Activated CD4-positive, alpha-beta T cell treated with anti-CD3 and anti-CD28 coated beads, Interleukin-2, amount 10 ng/mL, durations not matched to agents 7 days and 5 days (primary cell): ENCODE measurements at places on chromosomes 7 and 10. TPM values are rescaled to one million over a fixed set of nuclear protein-coding genes. Genes with fewer than 3 reads are reported as not detected.

GRCh38 chr7:54956865-54957264 lies 62.0 kb upstream of the EGFR start:
- no peak for DNase-seq

GRCh38 chr10:59601985-59602384 lies 107.7 kb downstream of the SLC16A9 start:
- DNase-seq: no peak

DNA sequence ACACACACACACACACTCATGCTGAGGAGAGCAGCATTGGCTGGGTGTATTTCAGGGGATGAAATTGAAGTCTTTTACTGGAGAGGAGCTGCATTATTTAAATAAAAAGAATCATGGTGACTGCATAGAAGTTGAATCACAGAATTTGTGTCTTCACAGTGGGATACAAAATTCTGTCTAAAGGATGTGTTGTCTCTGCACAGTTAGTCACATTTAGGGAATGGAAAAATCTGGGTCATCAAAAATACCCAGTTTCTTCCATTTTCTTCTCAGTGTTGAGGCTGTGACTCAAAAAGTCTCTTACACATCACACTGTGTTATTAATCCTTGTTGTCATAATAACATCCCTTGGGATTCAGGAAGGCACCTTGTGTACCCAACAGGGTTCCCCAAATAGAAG lies 10.9 kb downstream of the PAPSS2 start:
- no peak for DNase-seq

- no peak for DNase-seq
Measured at GRCh38 chr10:59240582-59241183, 64.2 kb downstream of the PHYHIPL start.

- peak; percentile 41 for DNase-seq
Measured at GRCh38 chr10:110425684-110426293, 71.9 kb upstream of the DUSP5 start.

GRCh38 chr7:32378988-32379387 lies 111.2 kb downstream of the LSM5 start:
- DNase-seq: no peak

- no peak for DNase-seq
Measured at GRCh38 chr10:74145133-74145532, 5.5 kb downstream of the AP3M1 start.

- DNase-seq: no peak
Measured at GRCh38 chr10:13673156-13673555, 86.4 kb downstream of the PRPF18 start.

DNA sequence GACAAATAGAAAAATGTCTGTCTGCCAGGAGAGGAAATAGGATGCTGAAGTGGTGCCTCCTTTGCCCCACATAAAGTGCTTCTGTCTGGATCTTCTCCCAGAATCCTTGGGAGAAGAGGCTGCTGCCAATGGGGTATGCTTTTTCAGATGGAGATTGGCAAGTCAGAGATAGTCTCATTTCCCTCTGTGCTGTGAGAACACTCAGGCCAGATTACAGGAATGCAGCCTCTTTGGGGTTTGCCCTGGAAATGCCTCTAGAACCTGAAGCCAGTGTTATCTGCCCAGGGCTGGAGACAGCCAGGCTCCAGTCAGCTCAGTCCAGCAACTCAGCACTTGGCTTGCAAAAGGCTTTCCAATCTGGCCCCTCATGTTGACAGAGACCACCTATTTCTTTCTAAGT lies 119.1 kb upstream of the PHYHIPL start:
- no peak for DNase-seq

- peak; percentile 29 for DNase-seq
Measured at GRCh38 chr10:27319752-27320431, 79.3 kb upstream of the ACBD5 start.

GRCh38 chr10:124677293-124677699 lies 66.9 kb downstream of the FAM53B start:
- DNase-seq: no peak

DNA sequence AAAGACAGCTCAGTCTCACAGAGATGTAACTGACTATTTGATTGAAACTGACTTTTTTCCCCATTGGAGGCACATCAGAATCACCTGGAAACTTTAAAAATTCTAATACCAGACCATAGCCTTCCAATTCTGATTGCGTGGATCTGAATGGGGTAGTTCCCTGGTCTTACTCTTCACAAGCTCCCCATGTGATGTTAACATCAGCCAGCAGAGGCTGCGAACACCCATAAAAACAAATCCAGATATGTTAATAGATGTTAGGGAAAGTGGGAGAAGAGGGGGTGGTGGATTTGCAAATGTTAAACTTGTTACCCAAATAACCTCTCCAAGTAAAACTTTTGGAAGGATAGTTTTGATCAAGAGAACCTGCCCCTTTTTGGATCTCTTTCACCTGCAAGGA lies 1133.4 kb downstream of the CNTNAP2 start:
- no peak for DNase-seq

DNA sequence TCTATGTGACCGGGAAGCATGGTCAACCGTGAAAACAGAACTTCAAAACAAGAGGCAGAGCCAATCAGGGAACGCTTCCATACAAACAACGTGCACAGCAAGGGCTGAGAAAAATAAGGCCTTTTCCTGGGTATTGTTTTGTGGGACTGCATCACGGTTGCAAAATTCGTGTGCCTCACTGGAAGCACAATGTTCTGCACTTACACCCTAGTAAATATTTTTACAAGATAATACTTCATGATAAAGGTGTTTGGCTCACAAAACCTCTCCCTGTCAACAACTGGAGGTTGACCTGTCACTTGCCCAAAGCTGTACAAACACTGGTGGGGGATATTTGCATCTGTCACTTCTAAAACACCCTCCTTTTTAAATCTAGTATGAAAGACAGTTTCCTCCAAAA lies 37.0 kb downstream of the KLF6 start:
- DNase-seq: no peak

DNA sequence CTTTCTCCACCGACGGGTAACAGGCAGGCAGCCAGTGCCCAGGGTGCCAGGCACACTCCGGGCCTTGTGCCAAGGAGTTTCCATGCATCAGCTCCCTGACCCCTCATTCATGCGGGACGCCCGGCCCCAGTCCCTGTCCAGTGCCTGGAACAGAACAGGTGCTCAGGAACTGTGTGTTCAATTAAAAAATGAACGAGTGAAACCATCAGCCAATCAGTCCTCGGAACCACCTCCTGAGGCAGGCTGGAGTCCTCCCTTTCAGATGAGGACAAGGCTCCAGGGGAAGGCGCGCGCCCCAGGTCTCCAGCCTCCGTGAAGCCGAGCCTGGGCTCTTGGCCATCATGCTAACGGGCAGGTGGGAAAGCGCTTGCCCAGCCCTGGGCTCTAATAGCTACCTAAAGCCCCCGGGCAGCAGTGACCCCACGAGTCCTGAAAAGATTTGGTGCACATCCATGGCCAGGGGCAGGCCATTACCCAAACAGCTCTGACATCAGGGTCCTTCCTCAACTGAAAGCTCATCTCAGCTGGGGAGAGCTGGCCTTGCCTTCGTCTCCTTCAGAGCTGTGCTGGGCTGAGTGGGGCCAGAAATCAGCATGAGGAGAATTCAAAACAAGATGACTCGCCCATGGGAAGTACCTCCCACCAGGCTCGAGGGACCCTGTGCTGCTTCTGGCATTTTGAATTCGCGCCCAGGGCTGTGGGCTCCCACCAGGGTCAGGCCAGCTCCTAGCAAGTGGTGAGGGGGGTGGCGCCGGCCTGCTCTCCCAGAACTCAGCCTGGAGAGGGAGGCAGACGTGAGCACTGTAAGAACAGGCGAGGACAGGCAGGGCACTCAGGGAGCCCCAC lies 200.5 kb downstream of the MAD1L1 start:
- no peak for DNase-seq

GRCh38 chr10:52759154-52759553 lies 13.4 kb downstream of the MBL2 start:
- DNase-seq: no peak

GRCh38 chr7:143429770-143430698 lies 13.2 kb upstream of the TAS2R60 start:
- DNase-seq: no peak

- DNase-seq: peak; percentile 57
Measured at GRCh38 chr10:118459642-118460193, 117.6 kb upstream of the FAM204A start.

GRCh38 chr7:29228289-29229011 lies 33.9 kb downstream of the CHN2 start:
- no peak for DNase-seq

DNA sequence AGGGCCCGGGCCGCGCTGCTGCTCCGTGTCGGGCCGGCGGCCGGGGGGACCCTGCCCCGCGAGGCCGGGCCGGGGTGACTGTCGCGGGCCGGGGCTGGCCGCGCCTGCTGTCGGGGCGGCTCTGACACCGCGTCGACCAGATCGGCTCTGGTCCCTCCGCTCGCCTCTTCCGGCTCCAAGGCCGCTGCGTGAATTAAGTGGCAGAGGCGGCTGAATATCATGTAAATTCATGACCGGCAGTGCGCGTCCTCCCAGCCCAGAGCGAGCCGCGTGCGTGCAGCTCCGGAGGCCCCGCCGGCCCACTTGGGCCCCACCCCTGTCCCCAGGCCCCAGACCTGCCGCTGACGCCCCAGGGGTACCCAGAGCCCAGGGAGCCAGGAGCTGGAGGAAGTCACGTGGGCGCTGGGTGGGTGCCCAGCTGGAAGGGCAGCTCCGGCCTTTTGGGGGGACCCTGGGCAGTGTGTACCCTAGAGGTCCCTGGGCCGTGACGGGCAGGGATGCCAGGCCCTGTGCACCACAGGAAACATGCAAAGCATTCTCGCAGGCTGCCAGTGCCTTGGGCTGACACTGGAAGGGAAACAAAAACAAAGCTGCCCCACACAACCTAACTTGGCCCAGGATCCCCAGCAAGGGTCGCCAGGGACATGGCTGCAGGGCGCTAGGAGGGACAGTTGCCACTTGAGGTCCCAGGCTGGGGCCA lies 584.0 kb upstream of the MKI67 start:
- no peak for DNase-seq

DNA sequence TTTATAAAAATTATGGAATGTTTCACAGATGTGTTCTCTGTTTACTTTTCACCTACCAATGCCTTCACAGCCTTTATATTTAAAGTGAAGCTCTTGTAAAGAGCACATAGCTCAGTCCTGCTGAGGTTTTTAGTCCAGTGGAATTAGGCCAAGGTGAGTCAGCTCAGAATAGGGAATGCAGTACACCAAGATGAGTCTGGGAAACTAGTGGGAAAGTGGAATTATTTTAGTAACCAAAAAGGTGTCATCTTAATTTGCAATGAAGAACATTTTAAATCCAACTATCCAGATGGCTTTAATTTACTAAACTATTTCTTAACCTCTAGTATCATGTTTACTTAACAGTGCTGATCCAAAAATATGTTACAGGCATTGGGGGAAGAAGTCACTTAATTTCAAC lies 236.3 kb upstream of the CTBP2 start:
- no peak for DNase-seq

GRCh38 chr7:149500201-149500600 lies 2.6 kb upstream of the ZNF746 start:
- DNase-seq: peak; percentile 19

DNA sequence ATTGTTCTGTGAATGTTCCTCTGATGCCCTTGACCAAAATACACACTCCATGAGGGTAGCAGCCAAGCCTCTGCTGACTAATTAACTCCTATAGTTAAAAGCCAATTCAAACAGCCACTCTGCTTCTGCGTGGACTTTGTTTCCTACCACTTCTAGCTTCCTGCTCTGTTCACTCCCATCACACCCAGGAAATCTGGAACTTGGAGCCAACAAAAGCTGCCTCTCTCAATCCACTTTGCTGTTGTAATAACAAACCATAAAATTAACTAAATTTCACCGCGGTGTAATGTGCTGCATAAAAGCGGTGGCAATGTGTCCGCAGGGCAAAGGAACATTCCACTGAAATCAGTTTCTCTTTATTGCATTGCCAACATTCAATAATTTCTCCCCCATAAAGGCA lies 239.5 kb downstream of the PLXNA4 start:
- DNase-seq: no peak

- no peak for DNase-seq
Measured at GRCh38 chr7:11587814-11588213, 244.2 kb downstream of the THSD7A start.

GRCh38 chr10:86960003-86960862 lies 1.8 kb downstream of the SNCG start:
- DNase-seq: peak; percentile 42

GRCh38 chr7:1674161-1675035 lies 4.3 kb downstream of the ELFN1 start:
- DNase-seq: no peak

DNA sequence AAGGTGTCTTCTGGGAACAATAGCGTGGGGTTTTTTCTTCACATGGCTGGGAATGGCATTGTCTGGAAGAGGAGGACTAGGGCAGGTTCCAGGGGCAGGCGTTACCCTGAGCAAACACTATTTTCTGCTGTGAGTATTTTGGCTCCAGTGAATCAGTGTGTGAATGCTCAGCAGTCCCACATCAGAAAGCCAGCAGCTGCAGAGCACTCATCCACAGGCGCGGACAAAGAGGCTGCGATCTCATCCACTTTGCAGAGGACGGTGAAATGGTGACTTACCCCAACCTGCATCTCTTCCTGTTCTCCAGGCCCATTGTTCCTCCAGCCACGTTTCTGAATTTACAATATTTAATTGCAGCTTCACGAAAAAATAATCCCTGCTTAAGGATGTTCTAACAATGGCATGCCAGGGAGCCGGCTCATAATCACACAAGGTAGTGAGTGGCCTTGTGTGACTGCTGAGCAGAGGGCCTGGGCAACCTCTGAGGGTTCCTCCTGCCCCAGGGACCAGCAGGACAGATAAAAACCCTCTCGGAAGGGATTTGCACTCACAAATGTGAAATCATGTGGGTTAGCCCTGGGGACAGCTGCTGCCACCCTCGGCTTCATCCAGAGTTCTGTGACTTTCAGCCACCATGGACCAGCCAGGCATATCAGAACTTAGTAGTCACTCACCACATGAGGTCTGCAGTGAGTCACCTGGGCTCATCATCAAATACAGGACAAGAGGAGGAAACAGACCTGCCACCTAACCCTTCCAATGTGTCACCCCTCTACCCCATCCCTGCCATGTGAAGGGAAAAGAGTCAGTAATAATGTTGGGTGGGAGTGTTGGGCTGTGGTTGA lies 65.0 kb upstream of the EN2 start:
- no peak for DNase-seq

- no peak for DNase-seq
Measured at GRCh38 chr7:95102662-95103061, 195.3 kb downstream of the PPP1R9A start.

- DNase-seq: no peak
Measured at GRCh38 chr7:330511-331230, 40.7 kb downstream of the FOXL3 start.

Gene KCND2
- total RNA-seq: not detected

Gene GIMAP4
- total RNA-seq: 311 TPM

Gene SPDYE2B
- total RNA-seq: not detected

Gene BAMBI
- total RNA-seq: not detected

Gene SEMA4G
- 1.1 TPM for total RNA-seq

Gene OR2A12
- not detected for total RNA-seq

Gene ABCB4
- total RNA-seq: not detected

Gene CRYGN
- 0.25 TPM for total RNA-seq

Gene TFPI2
- not detected for total RNA-seq

Gene PTN
- not detected for total RNA-seq

Gene FAM25C
- total RNA-seq: not detected
